ENCODE measurements at places on chromosomes 2 and 18. TPM values are rescaled to one million over a fixed set of nuclear protein-coding genes. Genes with fewer than 3 reads are reported as not detected.

DNA sequence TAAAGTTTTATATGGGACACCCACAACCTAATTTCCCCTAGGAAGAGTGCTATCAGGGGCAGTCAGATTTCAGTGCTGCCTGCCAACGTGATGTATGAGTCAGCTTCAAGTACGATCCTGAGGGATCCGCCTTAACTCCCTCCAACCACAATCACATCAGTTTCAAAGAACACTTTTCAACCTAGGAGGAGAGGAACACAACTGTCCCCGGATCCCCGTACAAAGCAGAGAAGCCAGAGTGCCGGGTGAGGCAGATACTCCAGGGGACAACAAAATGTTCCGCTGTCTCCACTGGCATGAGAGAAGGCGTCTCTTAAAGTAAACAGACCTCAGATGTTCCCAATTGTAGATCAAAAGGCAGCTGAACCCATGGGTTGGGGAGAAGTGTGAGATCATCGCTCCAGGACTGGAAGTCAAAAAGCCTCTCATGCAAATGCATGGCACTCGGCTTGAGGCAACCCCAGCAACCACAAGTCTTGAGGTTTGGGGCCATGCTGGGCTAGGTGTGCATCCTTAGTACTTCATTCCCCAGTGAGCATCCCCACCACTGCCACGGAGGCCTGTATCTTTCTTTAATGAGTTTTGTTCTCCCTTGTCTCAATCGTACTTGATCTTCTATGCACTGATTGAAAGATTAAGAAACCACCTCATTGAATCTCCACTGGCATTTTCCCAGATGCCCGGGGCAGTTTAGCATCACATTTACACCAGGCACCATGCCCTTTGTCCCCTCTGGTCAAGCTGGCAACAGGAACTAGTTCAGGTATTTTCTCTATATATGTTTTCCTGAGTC is 91.0 kb upstream of the CCBE1 start:
- no peak for DNase-seq
- H3K36me3 ChIP-seq = no peaks in the 10 kb centered on the region
- H3K4me1 ChIP-seq = no peaks in the 10 kb centered on the region
- no peaks in the 10 kb centered on the region for H3K27me3 ChIP-seq

- no peak overlapping the region for H3K27ac ChIP-seq
- no peaks in the 10 kb centered on the region for H3K27me3 ChIP-seq
- no peak for DNase-seq
- H3K36me3 ChIP-seq = no peaks in the 10 kb centered on the region
- H3K4me1 ChIP-seq = no peaks in the 10 kb centered on the region
- H3K4me3 ChIP-seq = no peak overlapping the region
Measured at GRCh38 chr2:7379799-7380198, 462.6 kb downstream of the RNF144A start.

GRCh38 chr2:24115057-24115456 is 8.1 kb downstream of the PFN4 start:
- no peaks in the 10 kb centered on the region for H3K4me1 ChIP-seq
- no peak overlapping the region for H3K4me3 ChIP-seq
- no peak for DNase-seq
- no peaks in the 10 kb centered on the region for H3K27me3 ChIP-seq

DNA sequence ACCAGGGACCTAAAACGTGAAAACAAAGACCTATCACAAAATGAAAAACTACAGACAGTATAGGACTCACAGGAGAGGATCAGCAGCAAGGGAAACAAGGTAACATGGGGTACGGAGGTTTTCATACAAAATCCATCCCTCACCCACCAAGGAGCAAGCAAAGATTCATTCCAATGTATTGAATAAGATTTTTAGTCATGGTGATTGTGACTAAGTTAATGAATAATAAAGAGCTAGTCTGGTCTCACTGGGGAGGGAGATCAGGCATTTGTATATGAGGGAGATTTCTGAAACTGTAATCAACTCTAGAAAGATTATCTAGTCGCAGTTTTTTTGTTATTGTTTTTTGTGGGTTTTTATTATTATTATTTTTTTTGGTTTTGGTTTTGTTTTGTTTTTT is 336.5 kb upstream of the MMADHC start:
- no peaks in the 10 kb centered on the region for H3K27me3 ChIP-seq
- H3K36me3 ChIP-seq = no peaks in the 10 kb centered on the region
- H3K27ac ChIP-seq = no peak overlapping the region

Gene TMEM178A
- not detected for total RNA-seq
